ENCODE measurements at places on chromosomes 2 and 18.

DNA sequence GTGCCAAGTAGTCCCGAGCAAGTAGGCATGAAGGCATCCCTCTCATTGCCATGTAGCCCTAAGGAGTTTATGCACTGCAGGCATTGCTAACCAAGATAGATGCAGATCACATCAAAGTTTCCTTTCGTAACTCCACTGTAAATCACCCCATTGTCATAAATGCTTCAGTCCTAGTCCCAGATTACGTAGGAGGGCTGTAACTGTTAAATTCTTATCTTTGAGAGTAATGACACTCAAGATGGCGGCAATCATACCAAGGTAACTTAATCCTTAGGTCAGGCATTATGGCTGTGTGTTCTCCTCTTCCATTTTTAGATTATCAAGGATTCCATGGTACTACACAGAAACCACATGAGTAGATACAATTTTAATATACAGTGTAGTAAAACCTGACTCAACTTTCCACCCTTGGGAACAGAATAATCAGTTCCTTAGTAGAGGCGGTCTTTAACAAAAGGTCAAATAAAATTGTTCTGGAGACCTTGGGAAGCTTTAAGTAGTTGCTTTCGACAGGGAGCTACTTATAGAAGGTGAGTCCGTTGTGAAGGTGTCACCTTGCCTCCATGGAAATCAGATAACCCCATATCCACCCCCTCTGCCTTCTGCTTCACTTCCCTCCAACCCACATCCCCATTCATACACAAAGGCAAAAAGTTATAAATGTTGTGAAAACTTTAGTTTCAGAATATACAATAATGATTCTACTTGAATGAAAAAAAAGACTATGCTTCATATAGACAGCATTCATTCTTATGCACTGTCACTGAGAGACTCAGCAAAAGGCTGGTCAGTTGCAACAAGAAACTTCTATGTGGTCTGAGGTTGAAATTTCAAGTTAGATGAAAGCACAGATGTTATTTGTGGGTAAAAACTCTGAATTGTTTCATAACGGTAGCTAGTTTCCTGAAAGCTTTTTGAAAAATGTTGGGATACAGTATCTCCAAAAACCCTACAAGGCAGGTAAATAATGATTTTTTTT lies 64.8 kb upstream of the GALNT5 start:
- no peak for DNase-seq

- no peak for DNase-seq
Measured at GRCh38 chr18:10543277-10543676, 17.4 kb downstream of the NAPG start.

DNA sequence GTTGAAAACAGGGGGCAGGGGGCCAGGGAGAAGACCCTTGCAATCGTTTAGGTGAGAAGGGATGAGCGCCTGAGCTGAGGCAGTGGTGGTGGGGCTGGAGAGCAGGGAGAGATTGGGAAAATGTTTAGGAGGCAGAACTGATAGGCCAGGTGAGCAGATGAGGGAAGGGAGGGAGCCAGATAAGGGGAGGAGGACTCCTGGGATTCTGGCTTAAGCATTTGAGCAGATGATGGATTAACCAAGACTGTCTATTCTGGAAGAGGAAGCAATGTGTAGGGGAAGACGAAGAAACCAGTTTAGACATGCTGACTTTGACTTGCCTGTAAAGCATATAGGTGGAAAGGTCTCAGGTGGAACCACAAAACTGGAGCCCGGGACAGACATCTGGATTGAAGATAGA lies 49.9 kb upstream of the ASPRV1 start:
- no peak for DNase-seq

- DNase-seq, result no peak
Measured at GRCh38 chr2:84888401-84889276, 7.8 kb upstream of the TRABD2A start.

GRCh38 chr2:125935559-125935958 lies 720.4 kb upstream of the GYPC start:
- no peak for DNase-seq

DNA sequence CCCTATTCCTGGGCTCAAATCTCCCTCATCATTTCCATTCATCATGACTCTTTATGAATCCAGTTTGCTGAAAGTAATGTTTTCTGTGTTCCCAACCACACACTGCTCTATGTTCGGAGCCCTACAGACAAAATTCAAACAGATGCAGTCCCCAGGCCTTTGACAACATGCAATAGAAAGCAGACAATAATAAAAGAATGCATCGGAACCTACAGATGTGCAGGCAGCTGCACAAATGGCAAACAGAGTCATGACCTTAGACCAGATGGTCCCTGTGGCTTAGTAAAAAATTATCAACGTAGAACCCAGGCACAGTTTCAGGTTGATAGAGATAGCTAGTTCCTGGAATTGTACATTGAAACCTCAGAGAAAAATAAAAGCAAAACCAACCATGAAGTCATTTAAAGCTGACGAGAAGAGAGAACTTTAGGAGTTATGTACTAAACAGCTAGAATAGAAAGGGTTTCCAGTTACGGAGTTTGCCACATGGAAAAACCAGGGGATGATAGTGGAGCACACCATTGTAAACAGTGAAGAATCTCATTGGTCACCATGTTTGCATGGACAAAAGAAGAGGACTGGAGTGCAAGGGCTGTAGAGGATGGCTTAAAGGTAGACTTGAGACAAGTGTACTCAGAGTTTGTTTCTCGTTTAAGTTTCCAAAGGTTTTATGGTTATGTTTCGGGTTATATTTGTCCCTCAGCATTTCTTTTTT lies 23.2 kb upstream of the ACVR1 start:
- DNase-seq, result no peak

GRCh38 chr2:17271416-17271815 lies 246.8 kb downstream of the RAD51AP2 start:
- no peak for DNase-seq

GRCh38 chr2:65396348-65397026 lies 35.9 kb downstream of the SPRED2 start:
- DNase-seq, result no peak

DNA sequence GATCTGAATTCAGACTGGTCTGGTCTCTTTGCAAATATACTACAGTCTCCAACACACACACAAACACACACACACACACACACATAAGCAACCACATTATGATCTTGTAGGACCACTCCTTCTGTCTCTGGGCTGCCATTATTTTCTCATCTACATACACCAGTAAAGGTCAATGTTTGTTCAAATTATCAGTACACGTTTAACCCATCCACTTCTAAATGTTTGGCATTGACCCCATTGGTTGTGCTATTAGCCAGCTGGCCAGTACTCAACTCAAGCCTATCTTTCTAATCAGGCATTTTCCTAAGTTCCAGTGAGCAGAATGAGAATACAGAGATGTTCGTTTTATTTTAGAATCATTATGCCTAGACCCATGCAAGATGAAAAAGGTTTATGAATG lies 186.4 kb downstream of the CNTNAP5 start:
- DNase-seq, result no peak

GRCh38 chr2:70988726-70989648 lies 5.7 kb downstream of the TEX261 start:
- DNase-seq, result no peak

- DNase-seq, result no peak
Measured at GRCh38 chr2:216113572-216113971, 4.4 kb downstream of the XRCC5 start.

Measured in NCI-H1436 (cell line).